Stimulated activated CD4-positive, alpha-beta T cell treated with anti-CD3 and anti-CD28 coated beads, Interleukin-12 subunit alpha, Interleukin-12 subunit beta, amount 100 ng/mL, for 48 hours (primary cell): ENCODE measurements at places on chromosomes 12 and 14.

- no peak for DNase-seq
Measured at GRCh38 chr14:93347850-93348249, 868 bp downstream of the COX8C start.

GRCh38 chr12:38484821-38485449 lies 168.4 kb downstream of the ALG10B start:
- no peak for DNase-seq

GRCh38 chr14:70934502-70935134 lies 27.4 kb downstream of the PCNX1 start:
- no peak for DNase-seq

DNA sequence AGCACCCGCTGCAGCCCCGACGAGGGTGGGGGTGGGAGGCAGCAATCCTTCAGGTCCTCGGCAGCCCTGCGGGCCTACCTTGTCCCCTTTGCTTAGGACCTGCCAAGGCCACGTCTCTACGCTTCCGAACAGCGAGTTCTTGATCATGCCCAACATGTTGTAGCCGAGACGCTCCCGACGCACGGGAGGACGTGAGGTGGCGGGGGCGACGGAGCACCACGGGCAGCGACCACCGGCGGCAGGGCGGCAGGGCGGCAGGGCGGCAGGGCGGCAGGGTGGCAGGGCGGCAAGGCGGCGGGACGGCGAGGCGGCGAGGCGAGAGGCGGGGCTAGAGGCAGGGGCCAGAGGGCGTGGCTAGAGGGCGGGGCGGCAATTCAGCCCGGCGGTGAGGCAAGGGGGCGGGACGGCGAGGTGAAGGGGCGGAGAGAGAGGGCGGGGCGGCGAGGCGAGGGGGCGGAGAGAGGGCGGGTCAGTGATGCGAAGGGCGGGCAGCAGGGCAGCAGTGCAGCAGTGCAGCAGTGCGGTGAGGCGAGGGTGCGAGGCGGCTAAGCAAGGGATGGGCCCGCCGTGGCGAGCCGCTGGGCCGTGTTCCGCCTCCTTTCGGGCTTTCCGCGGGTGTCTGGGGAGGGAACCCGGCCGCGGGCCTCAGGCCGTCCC lies at the start of gene HEBP1:
HEBP1 (minus strand) TSS at position 307 of the 657 bp plus-strand sequence; CDS start at position 156, 151 bp downstream.
- peak; percentile 95 for DNase-seq

DNA sequence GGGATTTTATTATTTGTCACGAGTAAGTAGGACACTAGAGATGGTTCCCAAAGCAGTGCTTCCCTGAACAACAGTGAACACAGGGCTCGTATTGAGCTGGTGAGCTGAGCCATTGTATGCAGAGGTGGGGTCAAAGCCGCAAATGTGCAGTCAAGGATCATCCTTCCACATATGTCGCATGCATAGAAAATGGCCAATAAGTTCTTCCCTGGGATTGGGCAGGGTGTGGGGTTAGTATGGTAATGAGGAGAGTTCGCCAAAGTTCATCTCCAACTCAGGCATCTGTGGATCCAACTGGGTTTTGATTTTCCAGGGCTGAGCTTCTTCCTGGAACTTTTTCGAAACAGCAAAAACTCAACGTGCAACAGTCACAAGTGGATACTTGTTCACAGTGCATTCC lies 86.6 kb downstream of the CMKLR1 start:
- no peak for DNase-seq

DNA sequence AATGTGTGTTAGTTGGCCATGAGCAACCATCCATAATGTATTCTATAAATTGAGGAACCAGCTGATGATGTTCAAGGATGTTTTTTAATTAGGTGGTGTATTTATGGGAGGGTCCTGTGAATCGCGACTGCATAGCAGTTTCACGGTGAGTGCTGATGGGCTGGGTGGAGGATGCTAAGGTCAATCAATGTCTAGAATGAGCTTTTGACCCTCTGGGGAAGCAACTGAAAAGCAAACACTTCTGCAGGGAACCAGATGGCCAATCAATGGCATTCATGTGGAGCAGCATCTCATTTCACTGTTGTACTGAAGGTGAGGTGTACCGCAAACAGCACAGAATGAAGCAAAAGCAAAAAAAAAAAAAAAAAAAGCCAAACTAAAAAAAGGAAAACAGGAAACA lies 676.1 kb upstream of the TMEM132C start:
- no peak for DNase-seq

DNA sequence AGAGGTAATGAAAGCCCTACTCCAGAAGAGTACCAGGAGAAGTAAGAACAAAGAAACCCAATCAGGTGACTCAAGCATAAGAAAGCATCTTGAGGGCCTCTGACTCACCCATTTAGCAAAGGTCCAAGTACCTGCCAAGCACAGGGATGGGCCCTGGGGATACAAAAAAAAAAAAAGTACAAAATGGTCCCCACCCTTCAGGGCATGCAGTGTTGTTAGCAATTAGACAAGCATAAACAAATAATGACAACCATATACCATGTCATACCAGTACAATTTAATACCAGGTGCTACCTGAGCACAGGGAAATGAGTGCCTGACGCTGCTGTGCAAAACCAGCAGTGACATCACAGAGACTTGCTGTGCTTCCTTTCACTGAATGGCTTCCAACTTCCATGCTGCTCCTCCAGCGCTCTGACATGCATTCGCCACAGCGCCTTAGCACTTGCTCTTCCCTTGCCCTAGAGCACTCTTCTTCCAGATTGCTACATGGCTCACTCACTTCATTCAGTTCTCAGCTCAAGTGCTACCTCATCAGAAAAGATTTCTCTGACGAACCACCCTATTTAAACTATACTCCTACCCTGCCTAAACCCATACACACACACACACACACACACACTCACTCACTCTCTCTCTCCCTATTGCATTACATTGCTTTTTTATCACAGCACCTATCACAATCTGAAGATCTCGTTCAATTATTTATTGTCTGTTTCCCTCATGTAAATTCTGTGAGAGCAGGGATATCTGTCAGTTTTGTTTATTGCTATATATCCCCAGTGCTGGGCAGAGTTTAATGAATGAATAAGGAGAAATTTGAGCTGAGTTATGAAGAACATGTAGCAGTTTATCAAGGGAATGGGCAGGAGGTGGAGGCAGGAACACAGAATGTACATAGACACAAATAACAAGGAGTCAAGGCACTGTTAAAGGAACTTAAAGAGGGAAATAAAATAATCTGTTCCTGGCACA lies 12.9 kb upstream of the EPS8 start:
- DNase-seq, result no peak

DNA sequence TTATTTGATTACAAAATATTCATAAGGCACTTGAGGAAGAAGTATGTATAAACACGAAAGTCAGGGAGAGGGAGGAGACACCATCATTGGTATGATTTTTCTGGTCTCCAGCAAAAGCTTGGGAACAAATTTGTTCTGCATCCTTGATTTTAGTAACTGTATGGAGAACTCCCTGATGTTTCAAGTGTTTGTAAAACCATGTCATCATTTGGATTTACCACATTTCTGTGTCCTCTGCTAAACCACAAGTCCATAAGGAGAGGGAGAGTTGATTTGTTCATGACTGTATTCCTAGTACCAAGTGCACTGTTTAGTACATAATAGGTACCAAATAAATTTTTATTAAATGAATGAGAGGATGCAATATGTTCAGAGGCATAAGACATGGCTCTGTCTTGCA lies 181.1 kb downstream of the BTG1 start:
- no peak for DNase-seq

GRCh38 chr14:65193916-65194590 lies 91.7 kb upstream of the MAX start:
- no peak for DNase-seq

DNA sequence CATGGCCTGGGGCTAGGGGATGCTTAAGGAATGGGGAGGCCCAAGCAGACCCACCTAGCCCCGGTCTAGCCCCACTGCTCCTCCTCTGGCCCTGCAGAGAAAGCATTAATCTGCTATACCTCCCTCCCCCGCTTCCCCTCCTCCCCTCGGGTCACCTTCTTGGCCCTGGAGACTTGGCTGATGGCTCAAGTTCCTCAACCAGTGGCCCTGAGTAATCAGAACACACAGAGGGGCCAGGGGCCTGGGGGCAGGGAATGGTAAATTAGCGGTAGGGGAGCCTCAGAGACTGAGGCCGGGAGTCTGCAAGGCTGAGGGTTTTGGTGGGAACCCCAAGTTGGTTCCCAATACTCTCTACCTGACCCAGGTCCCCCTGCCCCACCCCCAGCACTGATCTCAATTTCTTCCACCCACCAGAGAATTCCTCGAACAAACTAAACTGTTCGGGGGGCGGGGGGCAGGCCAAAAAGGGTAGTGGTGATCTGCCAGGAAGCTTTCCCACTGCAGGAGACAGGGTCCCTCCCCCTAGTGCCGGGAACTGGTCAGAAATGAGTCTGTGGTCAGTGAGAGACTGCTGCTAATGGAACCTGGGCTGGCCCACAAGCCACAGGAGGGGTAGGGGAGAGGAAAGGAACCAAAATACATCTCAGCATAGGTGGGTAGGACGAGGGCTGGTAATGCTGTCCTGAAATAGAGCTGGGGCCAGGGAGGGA lies 12.8 kb upstream of the SMARCD1 start:
- no peak for DNase-seq

DNA sequence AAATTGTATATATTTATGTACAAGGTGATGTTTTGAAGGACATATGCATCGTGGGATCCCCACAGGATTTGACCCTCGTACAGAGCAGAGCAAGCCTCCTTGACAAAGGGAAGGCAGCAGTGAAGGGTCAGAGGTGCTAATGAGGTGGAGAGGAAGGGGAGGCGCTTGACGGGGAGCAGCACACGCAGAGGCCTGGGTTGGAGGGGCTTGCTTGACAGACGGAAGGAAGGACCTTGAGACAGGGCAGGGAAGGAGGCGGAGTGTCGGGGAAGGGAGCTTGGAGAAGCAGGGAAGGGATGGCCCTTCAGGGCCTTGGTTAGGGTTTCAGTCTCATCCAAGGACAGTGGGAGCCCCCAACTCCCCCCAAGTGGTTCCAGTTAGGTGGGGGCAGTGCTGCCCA lies 52.6 kb downstream of the ZNF664 start:
- DNase-seq, result no peak

DNA sequence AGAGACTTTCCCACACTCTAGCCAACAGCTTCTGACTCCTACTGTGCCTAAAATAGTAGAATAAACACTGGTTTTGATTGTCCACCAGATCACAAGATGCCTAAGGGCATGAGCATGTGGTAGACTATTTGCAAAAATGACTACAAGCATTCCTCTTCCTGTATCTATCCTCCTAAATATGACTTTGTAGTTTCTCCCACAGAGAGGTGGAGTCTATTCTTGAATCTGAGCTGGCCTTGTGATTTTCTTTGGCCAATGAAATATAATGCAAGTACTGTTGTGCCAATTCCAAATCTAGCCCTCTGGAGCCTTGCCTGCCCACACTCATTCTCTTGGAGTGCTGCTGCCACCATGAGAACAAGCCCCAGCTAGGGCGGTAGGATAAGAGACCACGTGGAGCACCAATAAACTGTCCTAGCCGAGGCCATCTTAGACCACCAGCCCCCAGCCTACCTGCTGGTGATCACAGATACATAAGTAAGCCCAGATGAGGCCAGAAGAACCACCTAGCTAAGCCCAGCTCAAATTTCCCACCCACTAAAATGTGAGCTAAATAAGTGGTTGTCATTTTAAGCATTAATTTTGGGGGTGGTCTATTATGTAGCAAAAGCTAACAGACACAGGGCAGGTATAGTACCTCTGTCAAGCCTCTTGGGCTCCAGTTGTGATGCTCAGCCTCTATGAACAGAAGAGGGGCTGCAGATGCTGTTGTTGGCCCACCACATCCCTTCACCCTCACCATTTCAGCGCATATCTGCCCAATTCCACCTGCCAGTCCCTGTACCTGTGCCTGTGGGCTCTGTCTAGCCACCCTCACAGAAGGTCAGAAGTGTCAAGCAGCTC lies 17.9 kb downstream of the ZFP36L1 start:
- DNase-seq, result no peak

GRCh38 chr14:69483765-69484443 lies 624 bp upstream of the PLEKHD1 start:
- no peak for DNase-seq

DNA sequence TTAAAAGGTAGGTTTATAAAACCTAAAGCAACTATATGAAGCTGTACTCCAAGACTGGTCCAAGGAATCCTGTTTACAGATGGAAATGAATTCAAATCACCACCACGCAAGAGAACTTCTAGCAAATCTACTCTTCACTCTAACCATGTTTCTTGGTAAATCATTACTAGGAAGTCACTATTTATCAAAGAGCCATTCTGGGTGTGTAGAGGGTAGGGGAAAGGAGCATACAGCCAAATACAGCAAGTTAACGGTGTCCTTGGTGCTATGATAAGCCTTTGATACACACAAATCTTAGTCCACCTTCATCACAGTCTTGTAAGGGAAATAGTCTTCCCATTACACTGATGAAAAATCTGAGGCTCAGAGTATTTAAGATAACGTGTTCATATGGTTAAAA lies 16.8 kb downstream of the NIN start:
- DNase-seq, result no peak

DNA sequence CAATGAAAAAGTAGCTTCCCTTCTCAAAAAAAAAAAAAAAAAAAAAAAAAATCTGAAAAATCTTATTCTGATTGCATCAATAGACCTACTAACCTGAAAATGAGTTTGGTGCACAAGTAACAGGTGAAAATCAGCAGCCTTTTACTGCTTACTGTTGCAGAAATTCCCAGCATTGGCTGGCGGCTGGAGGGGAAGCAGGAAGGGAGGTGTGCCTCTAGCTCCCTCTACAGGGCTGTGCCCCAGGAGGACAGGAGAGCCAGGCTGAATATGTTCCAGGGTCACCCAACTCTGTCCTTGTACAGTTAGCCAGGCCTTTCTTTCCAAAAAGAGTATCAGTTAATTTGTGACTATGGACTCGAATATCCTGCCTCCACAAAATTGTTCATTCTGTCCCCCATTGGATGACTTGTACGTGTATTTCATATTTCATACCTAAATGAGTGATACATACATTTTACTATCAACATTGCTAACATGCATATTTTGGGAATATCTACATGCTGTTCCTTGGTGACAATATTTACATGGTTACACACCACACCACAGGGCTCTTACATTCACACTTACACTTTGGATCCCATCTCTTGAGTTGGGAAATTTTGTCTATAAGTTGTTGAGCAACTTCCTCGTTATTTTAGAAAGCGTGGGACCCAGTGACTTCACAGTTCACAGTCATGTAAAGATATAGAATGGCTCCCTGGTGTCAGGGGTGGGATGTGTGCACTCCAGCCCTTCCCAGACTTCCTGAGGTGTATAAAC lies 124.8 kb downstream of the SAMD4A start:
- peak; percentile 56 for DNase-seq

DNA sequence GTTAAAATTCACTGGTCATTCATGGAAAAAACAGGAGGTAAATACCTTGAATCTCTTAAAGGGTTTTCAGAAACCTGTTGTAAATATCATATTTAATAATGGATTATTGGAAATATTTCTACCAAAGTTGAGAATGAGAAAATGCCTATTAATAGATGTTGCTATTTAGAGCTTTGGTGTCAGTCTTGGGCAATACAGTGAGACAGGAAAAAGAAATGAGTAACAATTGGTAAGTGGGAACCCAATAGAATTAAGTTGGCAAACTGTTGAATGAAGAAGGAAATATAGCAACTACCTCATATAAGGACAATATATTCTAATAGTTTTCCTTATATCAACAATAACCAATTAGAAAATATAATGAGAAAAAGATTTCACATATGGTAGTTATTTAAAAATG lies 78.0 kb downstream of the ATF7IP start:
- DNase-seq, result no peak
